ENCODE measurements at places on chromosomes 7 and 10.

DNA sequence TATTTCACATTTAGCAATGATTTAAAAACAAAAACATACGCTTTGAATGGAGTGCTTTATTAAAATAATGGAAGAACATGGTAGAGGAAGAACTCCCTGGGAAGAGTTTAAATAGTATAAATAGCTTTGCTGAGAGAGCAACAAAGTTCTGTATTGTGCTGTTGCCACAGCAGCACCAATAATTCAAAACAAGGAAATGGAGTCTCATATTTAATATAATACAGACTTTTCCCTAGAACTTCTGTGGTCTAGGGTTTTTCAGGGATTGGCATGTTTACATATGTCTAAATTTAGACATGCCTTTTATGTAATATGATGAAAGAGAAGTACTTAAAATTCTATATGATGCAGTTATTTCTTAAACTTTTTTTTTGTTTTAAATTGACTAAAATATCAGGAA, 217.2 kb upstream of the HDAC9 start:
- no peak for DNase-seq

DNA sequence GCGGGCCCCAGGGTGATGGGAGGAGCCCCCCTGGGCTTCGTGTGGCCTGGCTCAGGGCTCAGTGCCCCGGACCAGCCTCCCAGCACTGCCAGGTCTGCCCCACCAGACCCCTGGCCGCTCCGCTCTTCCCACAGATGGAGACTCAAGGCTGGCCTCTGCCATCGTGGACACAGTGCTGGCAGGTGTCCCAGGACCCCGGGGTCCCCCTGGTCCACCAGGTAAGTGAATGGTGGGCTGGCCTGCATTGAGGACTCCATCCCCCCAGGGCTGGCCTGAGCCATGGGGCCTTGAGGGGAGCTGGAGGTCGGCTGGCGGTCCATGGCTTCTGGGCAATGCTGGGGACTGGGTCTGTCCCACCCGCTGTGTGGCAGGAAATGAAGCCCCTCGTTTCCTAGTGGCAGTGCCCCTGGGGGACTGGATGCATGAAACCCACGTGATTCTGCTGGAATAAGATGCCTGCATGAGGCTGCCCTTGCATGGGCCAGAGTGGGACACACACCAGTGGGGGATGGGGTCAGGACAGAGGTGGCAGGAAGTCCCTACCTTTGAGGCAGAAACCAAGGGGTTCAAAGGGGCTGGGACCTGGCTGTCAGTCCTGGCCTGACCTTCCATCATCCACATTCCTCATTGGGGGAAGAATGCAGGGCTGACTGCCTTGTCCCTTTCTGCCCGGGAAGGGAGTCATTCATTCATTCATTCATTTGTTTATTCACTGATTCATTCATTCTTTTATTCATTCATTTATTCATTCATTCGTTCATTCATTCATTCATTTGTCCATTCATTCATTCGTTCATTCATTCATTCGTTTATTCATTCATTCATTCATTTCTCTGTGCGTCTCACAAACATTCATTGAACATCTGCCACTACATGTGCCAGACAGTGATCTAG, 81.8 kb downstream of the MYL10 start:
- DNase-seq: no peak

DNA sequence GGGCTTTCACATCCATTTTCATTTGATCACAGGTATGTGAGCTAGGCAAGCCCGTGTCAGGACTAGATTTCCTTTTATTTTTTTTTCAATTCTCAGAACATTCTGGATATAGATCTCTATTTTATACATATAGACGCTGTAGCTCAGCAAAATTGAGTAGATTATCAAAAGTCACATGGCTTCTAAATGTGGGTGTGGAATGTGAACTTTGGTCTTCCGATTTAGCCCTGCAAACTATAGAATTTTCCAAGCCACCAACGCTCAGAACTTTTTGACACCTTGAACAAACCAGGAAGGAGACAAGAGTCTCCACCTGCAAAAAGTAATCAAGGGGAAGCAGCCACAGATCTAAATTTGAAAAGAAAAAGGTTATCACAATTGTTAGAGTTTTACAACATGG, 15.9 kb upstream of the FFAR4 start:
- no peak for DNase-seq

DNA sequence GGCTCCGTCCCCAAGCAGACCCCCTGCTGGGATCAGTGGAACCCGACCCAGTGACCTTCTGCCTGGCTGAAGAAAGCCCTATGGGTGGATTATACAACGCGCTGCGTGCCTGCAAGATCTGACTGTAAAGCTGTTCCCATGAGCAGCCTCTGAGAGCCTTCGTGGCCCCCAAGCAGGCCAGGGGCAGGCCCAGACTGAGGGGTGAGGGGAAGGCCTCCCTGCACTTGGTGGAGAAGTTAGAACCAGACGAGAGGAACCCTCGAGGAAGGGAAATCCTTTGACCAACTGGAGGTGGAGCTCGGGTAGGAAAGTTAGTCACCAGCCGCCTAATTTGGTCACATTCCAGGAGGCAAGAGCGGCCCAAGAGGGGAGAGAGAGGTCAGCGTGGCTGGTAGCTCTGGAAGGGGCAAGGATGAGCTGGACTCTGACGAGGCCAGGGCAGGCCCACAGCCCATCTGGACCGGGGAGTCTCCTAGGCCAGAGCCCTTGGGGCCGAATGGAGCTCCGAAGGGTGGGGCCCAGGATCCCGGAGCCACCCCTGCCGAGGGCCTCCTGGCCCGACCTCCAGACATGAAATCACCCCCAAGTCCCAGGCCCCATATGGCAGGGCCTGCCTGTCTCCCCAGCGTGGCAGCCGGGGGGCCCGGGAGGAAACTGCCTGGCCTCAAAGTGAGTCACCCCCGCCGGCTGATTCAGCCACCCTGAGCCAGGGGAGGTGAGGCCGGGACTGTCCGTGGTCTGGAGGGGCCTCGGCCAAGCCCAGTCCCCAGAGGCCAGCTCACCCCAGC, 23.3 kb upstream of the PDGFA start:
- DNase-seq: no peak

DNA sequence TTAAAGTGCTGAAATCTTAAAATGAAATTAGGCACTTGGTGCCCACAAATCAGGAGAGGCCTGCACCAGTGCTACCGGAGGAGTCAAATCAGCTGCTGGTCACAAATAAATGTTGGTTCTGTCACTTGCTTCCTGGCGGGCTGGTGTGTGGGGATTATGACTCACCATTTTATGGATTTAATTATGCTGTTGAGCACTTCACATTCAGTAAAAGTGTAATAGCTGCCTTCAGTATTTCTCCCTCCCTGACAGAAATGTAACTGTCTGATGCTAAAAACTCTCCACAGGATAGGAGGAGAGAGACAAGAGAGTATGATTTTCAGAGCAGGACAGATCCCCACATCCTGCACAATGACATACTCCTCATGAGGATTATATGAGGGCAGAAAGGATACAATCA, 186.0 kb downstream of the JAZF1 start:
- no peak for DNase-seq

- no peak for DNase-seq
Observed at GRCh38 chr10:24415455-24416125, 206.7 kb downstream of the KIAA1217 start.

GRCh38 chr7:48904975-48905374, 19.4 kb upstream of the CDC14C start:
- no peak for DNase-seq

GRCh38 chr7:8160779-8161345, 101.1 kb downstream of the ICA1 start:
- DNase-seq: no peak

GRCh38 chr7:2802101-2802500, 42.0 kb downstream of the GNA12 start:
- DNase-seq: no peak

- DNase-seq: no peak
Observed at GRCh38 chr7:8014399-8014798, 45.8 kb downstream of the GLCCI1 start.

GRCh38 chr7:122304319-122304975, at the start of gene FEZF1:
Gene FEZF1 (minus strand): TSS chr7:122304750. CDS start chr7:122304437, 313 bp downstream.
- no peak for DNase-seq

DNA sequence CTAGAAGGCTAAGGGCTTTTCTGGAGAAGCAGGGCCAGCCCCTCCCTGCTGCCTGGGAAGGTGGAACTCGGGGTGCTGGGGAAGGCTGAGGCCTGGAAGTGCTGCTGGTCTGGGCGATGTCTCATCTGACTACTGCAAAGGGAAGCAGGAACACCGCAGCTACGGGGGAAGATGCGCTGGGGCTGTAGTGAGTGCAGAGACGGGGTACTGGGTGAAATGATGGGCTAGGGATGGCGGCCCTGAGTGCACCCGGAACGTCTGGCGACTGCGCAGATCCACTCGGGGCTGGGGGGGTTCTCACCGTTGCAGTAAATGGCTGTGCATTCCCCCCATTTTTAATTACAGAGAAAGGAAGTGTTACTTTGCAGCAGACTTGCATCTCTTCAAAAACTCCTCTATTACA, 195.4 kb upstream of the ADARB2 start:
- no peak for DNase-seq

- DNase-seq: no peak
Observed at GRCh38 chr10:43921881-43922280, 273.2 kb upstream of the ZNF32 start.

- no peak for DNase-seq
Observed at GRCh38 chr7:70674571-70675010, 457.4 kb upstream of the GALNT17 start.

DNA sequence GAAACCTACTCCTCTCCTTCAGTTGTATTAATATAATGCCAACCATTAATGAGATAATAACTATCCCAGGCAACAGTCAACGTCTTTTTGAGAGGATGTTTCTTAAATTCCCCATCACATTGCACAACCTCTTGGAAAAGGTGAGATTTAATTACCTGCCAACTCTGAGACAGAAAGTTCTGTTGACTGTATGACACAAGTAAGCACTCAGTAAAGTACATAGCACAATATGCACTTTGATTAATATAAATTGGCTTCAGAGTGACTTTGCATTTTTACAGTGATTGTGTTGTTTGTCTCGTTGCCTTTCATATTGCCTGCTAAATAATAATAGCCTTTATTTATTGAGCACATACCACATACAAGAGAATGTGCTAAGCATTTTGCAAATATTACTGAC, 46.7 kb downstream of the CAV1 start:
- DNase-seq: no peak

- no peak for DNase-seq
Observed at GRCh38 chr7:67599331-67600062, 602.9 kb downstream of the TYW1 start.

DNA sequence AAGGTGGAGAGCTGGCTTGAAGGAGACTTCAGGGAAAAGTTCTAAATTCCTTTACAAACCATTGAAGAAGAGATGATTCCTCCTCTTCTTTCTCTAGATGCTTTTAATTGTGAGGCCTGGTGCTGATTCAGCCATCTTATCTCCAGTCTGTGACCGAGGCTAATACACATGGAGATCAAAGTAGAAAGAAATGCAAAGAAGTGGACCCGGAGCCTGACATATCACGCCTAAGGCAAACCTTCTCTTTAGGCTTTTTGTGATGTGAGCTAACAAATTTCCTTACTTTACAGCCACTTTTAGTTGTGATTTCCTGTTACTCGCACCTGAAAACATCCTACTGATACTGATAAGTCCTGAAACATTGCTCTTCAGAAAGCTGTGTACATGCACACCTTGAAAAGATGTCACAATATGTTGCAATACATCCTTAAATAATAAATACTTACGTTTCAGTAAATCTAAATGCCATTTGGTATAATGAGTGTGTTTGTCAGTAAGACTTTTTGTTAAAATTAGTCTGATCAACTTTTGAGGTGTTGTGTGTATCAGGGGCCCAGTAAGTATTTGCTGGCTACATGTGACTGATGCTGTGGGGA, 192.4 kb downstream of the BAMBI start:
- no peak for DNase-seq

DNA sequence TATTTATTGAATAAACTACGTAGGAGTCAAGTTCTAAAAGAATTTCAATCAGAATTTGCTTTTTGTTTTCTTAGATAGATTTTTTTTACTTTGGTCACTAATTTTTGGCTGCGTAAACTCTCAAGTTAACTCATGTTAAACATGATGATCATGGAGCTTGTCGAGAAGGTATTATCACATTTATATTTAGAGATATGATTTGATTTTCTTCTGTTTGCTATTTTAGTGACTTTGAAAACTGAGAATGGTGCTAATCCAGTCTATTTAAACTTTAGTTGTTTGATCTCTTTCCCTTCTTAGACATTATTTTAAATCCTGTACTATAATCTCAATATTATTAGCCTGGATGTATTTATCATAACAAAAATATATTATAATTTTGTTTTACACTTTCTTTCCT, 179.4 kb upstream of the SEMA3C start:
- no peak for DNase-seq

DNA sequence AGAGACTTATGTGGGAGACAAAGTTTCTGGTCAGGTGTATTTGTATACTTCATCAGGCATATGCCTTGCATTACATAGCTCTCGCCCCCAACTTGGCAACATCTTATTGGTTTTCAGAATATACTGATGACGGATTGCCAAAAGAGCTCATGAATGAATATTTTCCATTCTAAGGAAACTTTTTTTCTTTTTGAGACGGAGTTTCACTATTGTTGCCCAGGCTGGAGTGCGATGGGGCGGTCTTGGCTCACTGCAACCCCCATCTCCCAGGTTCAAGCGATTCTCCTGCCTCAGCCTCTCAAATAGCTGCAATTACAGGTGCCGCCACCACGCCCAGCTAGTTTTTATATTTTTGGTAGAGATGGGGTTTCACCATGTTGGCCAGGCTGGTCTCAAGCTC, 6.0 kb downstream of the CYCS start:
- DNase-seq: no peak

GRCh38 chr7:42152329-42153205, 84.4 kb downstream of the GLI3 start:
- DNase-seq: no peak

- no peak for DNase-seq
Observed at GRCh38 chr7:150595361-150595760, 28.2 kb downstream of the GIMAP4 start.

DNA sequence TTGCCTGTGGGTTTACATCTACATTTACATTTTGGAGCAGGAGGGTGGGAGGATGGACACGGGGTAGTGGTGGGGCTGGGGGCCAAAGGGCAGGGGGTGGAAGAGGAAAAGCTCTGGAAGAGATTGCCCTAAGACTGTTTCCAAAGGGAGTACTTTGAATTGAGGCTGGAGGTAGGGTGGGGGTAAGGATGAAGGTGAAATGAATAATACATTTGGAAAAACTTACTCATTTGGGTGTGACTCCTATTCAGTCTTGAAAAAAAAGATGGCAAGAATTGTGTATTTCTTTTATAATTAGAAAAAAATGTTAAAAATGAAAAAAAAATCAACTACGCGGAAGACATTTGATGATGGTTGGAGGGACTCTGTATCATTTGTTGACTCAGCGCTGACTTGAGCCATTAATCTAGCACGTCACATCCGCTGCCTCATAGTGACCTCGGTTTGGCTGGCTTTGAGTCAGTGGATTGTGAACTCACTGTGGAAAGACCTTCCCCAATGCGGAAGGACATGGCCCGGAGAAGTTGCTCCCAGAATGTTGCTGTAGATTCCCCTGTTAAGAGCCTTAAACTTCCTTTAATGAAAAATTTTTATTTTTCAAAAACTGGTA, 2.8 kb downstream of the FAM180A start:
- no peak for DNase-seq

Measured in activated T-cell treated with anti-CD3 and anti-CD28 coated beads for 1 hour (primary cell).